OCI-LY7 (cell line): ENCODE measurements at places on chromosomes 7 and 10. TPM values are rescaled to one million over a fixed set of nuclear protein-coding genes. Genes with fewer than 3 reads are reported as not detected.

GRCh38 chr10:67723601-67724000, 27.6 kb upstream of the CTNNA3 start:
- DNase-seq = no peak

DNA sequence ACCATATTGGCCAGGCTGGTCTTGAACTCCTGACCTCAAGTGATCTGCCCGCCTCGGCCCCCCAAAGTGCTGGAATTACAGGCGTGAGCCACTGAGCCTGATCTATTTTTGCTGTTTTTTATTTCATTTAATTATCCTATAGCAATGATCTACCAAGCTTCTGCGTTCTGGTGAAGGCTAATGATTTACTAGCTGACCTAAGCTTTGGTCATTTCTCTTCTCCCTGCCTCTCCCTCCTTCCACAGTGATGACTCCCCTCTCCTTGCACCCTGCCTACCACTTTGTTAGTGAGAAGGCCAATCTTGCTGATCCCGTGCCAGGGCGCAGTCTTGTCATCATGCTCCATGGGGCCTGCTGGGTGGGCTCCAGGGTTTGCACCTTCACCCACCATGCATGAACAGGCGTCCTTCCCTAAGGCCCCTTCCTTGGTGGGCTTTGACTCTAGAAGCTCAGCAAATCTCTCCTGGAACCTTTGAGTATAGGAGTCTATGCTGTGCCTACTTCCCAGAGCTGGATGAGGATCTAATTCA, 11.9 kb upstream of the ZCCHC24 start:
- DNase-seq = no peak

DNA sequence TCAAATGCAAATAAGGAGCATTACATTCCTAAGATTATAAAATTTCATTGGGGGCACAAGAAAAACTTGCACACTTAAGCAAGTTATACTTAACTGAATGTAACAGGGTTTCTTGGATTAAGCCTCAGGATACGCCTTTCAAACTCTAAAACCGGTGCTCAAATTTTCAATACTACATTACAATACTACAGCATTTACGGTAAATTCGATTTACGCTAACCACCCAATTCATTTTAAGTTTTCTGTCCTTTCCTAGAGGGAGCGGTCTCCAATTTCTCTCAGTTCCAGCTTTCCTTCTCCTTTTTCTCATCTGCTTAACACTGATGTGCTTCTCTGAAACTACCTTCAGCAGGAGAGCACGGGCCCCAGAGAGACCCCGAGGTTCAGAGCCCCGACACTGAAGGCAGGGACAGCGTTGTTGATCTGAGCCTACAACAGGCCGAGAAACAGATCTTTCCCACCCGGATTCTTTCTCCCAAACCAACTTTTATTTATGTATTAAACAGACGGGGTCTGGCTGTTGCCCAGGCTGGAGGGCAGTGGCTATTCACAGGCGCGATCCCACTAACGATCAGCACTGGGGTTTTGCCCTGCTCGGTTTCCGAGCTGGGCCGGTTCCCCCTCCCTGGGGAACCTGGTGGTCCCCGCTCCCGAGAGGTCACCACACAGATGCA, 798 bp downstream of the ZNF425 start:
- peak; percentile 29 for DNase-seq

DNA sequence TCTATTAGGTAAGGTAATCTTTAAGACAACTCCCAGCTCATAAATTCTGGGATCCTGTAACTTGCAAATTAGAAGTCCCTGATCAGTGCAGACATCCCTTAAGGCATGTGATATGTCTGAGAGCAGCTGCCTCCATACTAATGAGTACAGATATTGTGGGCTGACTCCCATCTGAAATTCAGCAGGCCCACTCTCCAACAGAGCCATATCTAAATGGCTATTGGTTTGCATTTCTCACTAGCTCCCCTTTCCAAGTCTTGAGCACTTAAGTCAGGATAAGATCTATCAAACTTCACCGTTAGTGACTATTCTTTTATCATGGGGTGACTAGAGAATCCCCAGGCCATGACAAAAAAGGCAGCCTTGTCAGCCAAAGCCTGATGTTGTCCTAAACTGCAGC, 785.4 kb downstream of the IPMK start:
- DNase-seq = no peak

- DNase-seq = no peak
Observed at GRCh38 chr10:103192089-103192450, 1.0 kb downstream of the NT5C2 start.

- no peak for DNase-seq
Observed at GRCh38 chr7:36896956-36897590, 172.8 kb upstream of the AOAH start.

- DNase-seq = no peak
Observed at GRCh38 chr10:17950726-17951125, 992 bp upstream of the SLC39A12 start.

The TRIM74 gene
- 1.3 and 3.7 TPM in 2 replicates for total RNA-seq

DNA sequence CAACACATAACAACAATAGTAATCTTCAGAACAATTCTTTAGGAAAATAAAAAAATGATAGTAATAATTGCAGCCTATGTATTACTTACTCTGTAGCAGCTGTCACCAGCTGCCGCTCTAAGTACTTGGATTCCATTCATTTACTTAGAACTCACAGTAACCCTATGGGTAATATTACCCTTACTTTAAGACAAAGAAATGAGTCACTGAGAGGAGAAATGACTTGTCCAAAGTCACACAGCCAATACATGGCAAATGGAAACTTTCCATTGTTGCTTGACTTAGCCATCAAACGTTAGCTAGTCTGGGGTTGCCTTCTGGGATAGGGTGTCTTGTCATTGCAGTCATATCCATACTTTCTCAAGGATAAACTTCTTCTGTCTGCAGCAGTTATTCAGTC, 3.6 kb downstream of the CCNY start:
- DNase-seq = no peak

GRCh38 chr7:30382607-30383006, 96.0 kb downstream of the NOD1 start:
- no peak for DNase-seq

DNA sequence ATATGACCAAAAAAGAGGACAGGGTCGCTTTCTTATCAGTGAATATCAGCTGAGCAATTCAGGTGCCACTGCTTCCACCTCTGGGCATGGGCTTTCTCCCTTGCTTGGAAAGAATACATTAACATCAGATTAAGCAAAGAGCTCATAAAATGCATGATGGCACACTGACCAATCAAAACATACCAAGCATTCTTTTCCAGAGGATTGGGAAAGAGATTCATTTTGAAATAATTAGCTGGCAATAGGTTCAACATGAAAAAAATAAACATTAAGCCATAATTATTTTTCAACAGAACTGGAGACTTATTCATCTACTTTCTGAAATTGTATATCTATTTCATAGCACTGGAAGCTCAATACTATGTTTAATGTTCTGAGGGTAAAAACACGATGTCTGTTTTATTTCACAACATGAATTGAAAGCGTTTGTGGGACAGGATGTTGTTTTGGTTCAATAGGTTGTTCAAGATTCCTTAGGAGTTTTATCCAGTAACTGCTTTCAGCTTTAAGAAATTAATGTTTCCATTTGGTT, 53.2 kb downstream of the TFAM start:
- DNase-seq = no peak

DNA sequence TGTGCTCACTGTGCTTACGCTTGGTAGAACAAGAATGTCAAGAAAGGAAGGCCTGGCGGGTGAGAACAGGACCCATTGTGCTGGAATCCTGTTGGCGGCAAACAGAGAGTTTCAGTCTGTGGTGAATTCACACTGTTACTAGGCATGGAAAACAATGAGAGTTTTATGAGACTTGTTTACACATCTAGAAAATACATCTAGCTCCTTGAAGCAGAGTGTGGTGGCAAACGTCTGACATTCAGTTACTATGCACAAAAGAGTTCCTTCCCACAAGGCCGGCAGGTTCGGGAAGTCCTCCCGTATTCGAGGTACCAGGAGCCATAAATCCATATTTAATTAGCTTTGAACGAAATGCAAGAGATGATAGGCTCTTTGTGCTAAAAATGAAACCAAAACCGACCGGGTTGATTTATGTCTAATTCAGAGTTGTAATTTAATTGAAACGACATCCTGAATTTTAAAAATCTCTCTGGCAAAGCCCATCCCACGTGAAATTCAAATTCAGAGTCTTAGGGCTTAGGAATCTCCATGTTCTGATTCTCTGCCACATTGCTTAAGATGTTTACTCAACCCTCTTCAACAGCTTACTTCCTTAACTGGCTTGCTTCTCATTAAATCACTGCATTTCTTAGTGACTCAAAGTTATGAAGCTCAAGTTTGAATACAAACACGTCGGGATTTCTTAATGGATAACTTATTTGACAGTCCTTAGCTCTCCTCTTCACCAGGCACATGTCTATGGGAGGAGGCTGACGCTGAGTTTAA, 299.9 kb upstream of the PITRM1 start:
- DNase-seq = no peak
